ENCODE measurements at places on chromosomes 3 and 15. TPM values are rescaled to one million over a fixed set of nuclear protein-coding genes. Genes with fewer than 3 reads are reported as not detected.
A peak's percentile ranks its signal among the peaks of the same experiment; 100 is the strongest.

DNA sequence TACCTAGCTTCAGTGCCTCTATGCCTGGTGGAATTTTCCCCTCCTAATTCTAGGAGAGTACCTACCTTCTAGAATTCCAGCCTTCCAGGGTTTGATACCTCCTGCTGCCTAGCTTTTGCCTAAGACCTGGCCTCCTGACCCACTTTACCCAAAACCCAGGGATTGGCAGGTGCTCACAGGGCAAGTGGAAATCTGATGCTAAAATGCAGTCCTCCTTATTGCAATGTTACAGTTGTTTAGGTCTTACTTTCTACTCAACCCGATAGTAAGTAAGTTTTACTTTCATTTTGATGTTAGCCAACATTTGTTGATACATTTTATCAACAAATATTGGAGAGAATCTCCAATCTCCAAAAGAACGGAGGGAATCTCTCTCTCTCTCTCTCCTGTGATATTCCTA lies 275.9 kb downstream of the DOCK3 start:
- DNase-seq, result no peak

DNA sequence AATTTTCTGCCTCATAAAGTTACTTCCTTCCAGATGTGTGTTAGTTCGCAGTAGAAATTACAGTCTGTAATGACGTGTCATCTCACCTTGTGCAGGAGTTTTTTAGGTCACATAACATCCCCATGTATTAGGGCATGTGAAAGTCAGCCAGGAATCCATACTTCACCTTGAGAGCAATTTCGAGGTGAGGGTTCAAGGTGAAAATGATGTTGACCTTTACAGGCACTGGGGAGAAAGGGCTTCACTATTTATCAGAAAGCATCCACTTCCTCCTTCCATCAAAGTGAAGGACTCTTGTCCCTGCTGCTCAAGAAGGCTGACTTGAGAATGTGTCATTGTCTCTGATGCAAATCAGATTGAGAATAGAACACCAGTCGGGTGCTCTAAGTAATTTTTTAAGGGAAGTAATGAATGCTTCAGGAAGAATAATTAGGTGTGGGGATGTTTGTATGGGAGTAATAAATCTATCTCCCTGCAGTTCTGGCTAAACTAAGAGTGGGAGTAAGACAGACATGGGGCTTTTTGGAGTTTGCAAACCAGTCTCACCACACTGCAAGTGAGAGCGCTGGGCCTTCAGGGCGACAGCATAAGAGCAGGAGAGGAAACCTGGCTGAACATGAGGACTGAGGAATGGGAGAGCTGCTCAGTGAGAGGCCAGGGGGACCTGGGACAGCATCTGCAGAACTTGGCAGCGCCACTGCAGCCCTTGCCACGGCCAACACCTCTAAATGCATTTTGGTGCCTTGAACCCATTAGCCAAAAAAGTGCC lies 85.9 kb upstream of the IL12A start:
- peak; percentile 50 for DNase-seq

- DNase-seq, result no peak
Observed at GRCh38 chr15:57504599-57504940, 87.1 kb upstream of the MYZAP start.

GRCh38 chr3:18024715-18025114 lies 282.3 kb upstream of the TBC1D5 start:
- no peak for DNase-seq

- DNase-seq, result no peak
Observed at GRCh38 chr3:10937141-10937825, 55.3 kb upstream of the SLC6A1 start.

- peak; percentile 83 for DNase-seq
Observed at GRCh38 chr3:123700791-123701722, 116.2 kb upstream of the HACD2 start.

DNA sequence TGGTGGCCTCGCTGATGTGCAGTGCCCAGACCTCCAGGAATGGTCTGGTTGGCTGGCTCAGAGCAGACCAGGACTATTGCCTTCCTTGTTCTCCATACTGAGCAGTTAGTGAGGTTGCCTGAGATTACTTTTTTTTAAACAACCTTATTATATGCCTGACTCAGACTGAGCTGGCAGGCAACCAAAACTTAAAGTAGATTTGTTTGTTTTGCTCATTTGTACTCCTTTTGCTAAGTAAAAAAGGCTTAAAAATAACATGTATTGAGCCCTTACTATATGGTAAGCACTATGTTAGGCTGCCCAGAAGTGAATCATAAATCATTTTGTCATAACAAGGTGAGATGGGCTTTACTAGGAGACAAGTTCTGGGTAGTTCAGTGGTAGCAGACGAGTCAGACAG lies 92.4 kb downstream of the GHSR start:
- no peak for DNase-seq

GRCh38 chr3:138593488-138594149 lies 441 bp downstream of the CEP70 start:
- no peak for DNase-seq

- DNase-seq, result no peak
Observed at GRCh38 chr3:78660957-78661356, 1106.8 kb downstream of the ROBO1 start.

GRCh38 chr15:46552316-46552715 lies 917.5 kb downstream of the SQOR start:
- no peak for DNase-seq

DNA sequence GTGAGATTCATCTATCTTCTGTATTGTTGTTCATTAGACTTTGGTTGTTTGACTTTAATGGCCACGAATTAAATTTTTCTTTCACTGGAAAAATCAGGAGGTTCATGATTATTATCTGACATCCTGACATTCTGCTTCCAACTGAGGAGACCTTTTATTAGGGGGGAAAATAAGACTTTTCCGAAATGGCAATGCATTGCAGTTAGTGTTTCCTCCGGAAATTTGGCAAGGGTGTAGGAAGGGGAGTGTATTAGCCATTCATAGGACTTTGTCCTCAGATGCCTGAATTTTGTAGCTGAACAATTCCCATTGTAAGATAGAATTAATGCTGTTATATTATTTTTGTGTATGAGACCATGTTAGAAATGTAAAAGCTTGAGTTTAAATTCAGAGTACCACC lies 450.6 kb upstream of the TGFBR2 start:
- no peak for DNase-seq

DNA sequence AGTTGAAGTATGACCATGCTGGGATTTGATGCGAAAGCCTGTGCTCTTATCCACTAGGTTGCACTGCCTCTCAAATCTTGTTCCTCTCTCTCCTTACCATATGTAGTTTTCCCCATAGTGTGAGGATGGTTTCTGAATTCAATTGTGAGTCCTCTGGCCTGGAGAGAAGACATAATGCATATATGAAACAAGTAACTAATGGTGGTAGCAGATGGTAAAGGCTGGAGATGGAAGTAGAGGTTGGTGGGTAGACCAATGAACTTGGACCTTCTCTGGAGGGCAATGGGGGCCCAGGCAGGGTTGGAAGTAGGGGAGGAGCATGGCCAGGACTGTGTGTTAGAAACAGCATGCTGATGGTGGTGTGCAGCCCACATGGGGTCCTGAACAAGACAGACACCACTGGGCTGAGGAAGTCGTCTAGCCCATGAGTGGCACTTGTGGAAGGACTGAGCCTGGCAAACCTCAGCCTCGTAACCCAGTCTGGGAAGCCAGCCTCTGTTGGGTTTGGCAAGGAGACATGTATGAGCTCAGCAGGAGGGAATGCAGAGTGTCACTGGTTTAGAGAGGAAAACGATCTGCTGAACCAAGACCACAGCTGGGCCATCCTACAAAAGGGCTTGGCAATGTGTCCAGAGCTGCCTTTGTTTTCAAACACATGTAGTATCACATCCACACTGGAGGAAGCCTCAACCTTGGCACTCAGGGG lies 18.5 kb upstream of the LMCD1 start:
- DNase-seq, result peak; percentile 80

DNA sequence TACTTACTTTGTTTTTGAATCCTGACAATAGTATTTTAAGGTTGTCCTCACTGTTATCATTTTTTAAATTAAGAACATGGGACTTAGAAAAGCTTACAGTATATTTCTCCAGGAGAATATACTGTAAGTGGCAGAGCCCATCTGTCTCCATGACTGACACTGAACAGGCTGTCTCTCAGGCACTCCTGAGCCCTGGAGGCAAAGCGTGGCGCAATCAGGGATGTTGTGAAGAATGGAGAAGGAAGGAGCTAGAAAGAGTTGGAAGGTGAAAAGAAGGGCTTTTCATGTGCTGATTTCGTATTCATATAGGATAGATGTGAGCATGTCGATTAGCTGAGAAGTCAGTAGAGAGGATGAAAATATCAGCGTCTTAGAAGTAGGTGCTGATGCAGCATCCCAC lies 41.5 kb downstream of the FGF12 start:
- no peak for DNase-seq

- no peak for DNase-seq
Observed at GRCh38 chr3:123809597-123809996, 74.5 kb downstream of the MYLK start.

DNA sequence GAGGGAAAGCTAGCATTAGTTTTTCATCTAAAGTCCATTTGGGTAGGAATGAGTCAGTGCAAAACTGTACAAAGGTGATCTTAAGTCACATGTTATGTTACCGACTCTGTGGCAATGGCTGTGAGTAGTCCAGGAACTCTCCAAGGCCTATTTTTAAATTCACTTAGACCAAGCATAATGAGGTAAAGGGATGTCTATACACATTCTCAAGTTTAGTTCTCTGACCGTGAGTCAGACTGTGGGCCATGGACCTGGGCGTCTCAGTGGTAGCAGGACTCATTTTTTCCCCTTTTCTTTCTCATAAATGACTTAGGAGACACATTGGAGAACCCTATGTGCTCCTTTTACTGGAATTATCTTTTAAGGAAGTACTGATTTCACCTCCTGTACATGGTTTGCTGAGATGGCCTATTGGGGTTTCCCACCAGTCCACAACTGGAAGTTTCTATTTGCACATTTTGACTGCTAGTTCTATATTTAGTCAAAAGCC lies 488.7 kb upstream of the TPRG1 start:
- DNase-seq, result no peak

- DNase-seq, result no peak
Observed at GRCh38 chr3:136074546-136075170, 109.1 kb downstream of the PPP2R3A start.

DNA sequence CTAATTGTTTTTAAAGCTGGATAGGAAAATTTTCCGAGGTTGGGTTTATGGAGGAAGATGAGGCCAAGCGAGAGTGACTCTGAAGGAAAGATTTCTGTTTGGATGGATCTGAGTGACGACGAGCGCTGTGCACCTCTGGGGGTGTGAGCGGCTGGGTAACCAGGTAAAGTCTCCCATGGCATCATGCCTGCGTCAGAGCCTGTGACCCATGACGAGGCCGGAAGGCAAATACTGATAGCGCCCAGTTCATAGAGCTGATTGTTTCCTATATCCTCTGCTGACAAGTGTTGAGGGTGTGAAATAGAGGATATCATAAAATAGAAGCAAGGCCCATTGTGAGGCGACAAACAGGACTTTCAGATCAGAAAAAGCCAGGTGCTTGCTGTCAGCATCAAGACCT lies 33.7 kb upstream of the MAGEF1 start:
- no peak for DNase-seq

DNA sequence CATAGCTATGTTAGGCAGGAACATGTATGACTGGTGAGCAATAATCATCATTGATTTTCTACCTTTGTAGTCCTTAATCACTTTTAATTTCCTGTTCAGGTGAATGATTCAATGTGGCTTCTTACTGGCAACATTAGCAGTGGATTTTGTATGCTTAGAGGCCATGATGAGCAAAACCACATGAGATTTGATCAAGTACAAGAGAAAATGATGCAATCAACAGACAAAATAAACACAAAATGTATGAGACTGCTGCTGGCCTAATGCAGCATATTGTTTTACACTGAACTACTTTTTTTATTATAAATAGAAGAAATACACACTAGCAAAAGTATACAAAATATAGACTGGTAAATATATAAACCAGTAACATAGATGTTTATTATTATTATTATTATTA lies 47.5 kb upstream of the SI start:
- no peak for DNase-seq

GRCh38 chr3:47622671-47623461 lies 44.2 kb upstream of the CSPG5 start:
- no peak for DNase-seq

DNA sequence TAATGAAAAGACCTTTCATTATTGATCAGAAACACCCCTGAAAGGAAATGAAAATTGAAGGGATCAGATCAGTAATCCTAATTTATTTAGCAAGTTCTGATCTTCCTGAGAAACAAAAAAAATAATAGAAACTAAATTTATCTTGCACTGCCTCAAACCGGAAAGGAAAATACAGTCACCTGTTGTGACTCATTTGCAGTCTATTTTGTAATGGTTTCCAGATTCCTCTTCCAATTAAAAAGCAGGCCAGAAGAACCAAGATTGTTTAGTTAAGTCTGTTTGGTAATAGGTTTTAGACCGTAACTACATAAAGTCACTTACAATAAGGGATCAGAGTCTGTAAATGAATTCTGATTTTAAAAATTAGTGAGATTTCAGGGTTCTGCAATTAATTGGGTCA lies 49.7 kb upstream of the ATOSA start:
- no peak for DNase-seq

- no peak for DNase-seq
Observed at GRCh38 chr3:8464668-8465067, 37.0 kb upstream of the LMCD1 start.

GRCh38 chr15:68341760-68342725 lies 64.5 kb downstream of the FEM1B start:
- DNase-seq, result no peak

- no peak for DNase-seq
Observed at GRCh38 chr15:98842973-98843285, 164.7 kb downstream of the PGPEP1L start.

- no peak for DNase-seq
Observed at GRCh38 chr15:77599357-77599756, 33.4 kb downstream of the LINGO1 start.

DNA sequence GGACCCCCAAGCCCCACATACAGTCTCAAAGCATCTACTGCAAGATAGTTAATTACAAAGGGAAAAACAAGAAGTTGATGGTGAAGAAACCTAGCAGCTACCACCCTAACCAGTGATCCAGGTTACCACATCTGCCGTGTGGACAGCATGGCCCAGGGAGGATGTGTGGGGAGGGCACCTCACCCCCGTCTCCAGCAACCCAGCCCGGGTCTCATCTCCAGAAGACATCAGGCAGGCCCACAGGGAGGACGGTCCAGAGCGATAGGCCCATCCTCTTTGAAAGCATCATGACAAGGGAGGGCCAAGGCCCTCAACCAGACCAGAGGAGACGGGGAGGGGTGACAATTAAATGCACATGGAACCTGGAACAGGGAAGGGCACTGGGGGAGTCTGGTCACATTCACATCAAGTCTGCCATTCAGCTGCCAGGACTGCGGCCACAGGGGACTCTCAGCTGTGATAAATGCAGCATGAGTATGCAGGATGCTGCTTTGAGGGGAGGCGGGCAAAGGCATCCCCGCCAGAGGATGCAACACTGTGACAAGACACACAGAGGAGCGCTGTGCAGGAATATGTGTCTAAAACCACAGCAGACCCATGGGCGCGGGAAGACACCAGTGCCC lies 18.8 kb downstream of the ZXDC start:
- no peak for DNase-seq

Gene SAXO2
- polyA plus RNA-seq, result 5.1 TPM

Gene ZXDC
- polyA plus RNA-seq, result 11.4 TPM

Gene IL12A
- not detected for polyA plus RNA-seq

Gene SCAMP5
- 29.5 TPM for polyA plus RNA-seq

Gene EBLN2
- 0.24 TPM for polyA plus RNA-seq

Gene ST8SIA2
- polyA plus RNA-seq, result not detected

Gene ATP13A5
- not detected for polyA plus RNA-seq

Gene SNURF
- polyA plus RNA-seq, result 8.3 TPM

Gene COL7A1
- 14.4 TPM for polyA plus RNA-seq

Gene TF
- polyA plus RNA-seq, result 0.88 TPM

Measured in kidney (tissue), 22 donors.